ENCODE measurements at places on chromosomes 11 and 22.

GRCh38 chr11:40393511-40393910 lies 1065.9 kb downstream of the LRRC4C start:
- DNase-seq = no peak

DNA sequence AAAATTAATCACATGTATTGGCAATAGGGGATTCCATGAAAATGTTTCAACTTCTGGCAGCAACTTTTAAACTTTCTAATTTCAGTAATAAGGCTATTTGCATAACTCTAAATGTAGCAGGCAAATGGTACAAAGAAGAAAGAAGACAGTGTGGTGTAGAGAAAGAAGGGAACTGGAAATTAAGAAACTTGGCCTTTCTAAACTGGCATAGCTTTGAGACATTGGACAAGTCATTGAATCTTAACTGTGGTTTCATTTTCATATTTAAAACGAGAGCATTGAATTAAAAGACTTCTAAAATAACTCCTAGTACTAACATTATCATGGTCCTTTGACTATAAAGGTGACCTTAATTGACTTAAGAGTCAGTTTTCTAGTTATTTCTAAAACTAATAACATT lies 125.0 kb downstream of the UVRAG start:
- DNase-seq = no peak

- no peak for DNase-seq
Measured at GRCh38 chr22:30398685-30399680, 2.2 kb downstream of the SEC14L2 start.

DNA sequence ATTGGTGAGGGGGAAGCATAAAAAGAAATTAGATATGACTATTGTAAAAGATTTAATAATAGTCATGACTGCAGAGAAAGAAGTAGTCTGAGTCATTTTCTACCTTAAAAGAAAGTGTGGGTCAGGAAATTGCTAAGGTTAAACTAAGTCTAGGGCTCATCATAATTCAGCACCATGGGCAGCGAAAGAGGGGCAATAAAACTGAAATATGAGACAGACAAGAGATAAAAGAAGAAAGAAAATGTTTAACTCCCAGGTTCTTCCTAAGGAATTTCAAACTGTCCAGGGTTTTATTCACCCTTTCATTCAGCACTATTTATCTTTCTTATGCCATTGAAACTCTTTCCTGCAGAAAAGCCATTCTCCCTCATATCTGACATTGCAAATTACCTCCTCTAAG lies 114.4 kb upstream of the API5 start:
- no peak for DNase-seq

GRCh38 chr11:121554552-121554951 lies 101.8 kb upstream of the SORL1-AS1 start:
- DNase-seq = peak; percentile 39

- no peak for DNase-seq
Measured at GRCh38 chr22:50600538-50600937, at the start of gene MAPK8IP2. Gene MAPK8IP2 (plus strand): TSS chr22:50600793. CDS start chr22:50600819, 26 bp downstream.

GRCh38 chr11:132728026-132728425 lies 804.3 kb downstream of the OPCML start:
- no peak for DNase-seq

DNA sequence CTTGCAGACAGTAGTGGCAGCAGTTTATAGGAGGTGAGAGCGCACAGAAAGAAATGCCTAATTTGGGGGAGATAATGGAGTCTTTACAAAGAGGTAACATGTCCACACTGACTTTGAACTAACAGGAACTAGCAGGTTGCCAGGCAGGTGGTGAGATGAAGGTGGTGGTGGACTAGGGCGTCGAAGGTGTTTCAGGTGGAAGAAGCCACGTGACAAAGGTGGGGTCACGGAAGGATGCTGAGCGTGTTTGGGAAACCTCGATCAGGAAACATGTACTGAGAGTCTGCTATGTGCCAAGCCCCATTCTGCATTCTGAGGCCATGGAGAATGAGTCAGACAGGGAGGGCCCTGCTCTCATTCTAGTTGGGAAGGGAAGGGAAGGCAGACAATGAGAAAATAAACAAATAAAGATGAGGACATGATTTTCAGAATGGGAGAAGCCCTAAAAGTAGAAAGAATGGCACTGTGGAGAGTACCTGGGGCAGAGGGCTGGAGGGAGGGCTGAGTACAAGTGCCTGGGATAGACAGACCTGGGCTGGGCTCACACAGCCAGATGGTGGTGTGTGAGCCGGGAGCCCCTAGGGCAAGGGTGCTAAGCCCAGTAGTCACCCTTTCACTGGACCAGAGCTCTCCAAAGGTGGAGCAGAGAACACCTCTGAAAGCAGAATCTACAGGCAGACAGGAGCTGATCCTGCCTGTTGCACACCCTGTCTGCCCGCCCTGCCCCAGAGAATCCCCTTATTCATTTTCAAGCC lies 16.2 kb upstream of the NNMT start:
- no peak for DNase-seq

- DNase-seq = no peak
Measured at GRCh38 chr22:27045103-27045947, 387.9 kb downstream of the MIAT start.

GRCh38 chr22:19361501-19362103 lies 69.9 kb downstream of the HIRA start:
- no peak for DNase-seq

- no peak for DNase-seq
Measured at GRCh38 chr22:41491374-41492100, 22.6 kb downstream of the ACO2 start.

DNA sequence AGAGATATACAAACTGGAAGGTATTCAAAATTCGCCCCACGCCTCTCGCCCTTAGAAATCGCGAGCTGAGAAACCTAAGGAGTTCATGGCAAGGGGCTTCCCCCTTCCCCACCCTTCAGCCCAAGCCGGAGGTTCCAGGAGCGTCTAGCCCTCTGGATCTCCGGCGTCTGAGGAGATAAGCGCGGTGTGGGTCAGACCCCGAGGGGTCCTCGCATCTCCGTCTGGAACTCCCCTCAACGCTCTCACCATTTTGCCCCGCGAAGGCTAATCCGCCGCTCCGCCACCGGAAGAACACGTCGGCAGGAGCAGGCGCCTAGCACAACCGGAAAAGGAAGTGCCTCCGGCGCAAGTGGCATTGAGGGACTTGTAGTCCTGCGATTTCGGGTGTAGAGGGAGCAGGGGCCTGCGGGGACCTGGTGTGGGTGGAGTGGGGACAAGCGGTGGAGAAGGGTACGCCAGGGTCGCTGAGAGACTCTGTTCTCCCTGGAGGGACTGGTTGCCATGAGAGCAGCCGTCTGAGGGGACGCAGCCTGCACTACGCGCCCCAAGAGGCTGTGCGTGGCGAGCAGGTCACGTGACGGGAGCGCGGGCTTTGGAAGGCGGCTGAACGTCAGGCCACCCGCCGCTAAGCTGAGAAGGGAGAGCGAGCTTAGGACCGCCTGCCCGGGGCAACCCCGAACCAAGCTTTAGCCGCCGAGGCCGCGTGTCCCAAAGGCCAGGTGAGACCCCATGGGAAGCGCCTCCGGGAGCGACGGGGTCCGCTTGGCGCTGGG lies at the start of the genes FEN1 and TMEM258:
TSS of gene FEN1 (plus strand) at position 602 of the 773 bp plus-strand sequence. CDS start 2,451 bp downstream, outside the sequence.
TSS of gene TMEM258 (minus strand) at position 290 of the 773 bp plus-strand sequence. CDS start at position 249, 41 bp downstream.
- DNase-seq = peak; percentile 92

GRCh38 chr11:4695442-4695841 lies 2.2 kb downstream of the OR51E2 start:
- no peak for DNase-seq

GRCh38 chr11:71119656-71120269 lies 132.6 kb downstream of the SHANK2 start:
- peak; percentile 26 for DNase-seq

DNA sequence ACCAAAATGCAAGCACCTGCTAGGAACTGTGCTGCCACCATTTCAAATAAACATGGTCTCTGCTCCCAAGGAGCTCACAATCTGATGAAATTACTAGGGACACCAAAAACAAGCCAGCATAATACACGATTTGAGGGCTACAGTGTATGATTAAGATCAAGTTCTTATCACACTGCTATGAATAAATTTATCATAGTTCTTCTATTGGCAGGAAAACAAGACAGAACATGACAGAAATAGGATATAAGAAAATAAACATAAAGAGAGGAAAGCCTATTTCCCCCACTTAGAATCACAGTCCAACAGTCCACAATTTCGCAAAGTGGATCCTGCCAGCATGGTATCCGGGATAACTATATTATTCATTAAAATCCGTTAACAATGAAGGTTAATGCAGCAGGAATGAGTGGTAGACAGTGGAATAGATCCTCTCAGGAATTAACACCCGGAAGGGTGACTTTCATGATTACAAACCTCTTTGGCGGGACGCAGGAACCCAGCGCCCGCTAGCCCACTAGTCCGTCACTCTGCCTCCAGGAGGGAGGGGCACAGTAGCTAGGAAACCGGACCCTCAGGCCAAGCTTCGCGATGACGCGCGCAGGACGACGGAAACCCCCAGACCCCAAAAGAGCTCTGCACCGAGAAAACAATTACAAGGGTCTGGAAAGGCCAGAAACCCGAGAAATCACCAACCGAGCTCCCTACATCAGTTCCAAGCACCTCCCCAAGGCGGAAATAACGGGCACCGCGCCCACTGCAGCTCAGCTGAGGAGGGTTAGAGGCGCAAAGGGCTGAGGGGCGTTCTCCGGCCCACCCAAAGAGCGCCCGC lies 607 bp downstream of the CCDC82 start:
- DNase-seq = peak; percentile 76

GRCh38 chr22:31566484-31566883 lies 70.1 kb downstream of the SFI1 start:
- DNase-seq = no peak

DNA sequence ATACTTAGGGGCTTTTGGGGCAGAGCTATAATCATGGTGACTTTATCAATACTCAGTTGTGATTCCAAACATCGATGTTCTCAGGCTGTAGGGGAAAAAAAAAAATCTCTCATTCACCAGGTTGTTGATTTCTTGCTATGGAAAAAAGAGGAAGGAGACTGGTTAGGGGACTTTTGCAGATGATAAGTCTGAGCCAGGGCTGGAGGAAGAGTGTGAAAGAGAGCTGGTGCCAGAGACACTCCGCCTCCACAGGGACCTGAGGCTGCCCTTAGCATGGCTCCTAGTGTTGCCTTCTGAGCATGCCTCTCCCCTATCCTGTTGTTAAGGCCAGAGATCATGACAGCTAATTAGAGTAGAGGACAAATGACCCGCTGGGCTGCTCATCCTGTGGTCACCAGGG lies 16.9 kb downstream of the UPB1 start:
- DNase-seq = no peak

GRCh38 chr11:125720781-125721180 lies 25.3 kb upstream of the PATE1 start:
- DNase-seq = no peak

DNA sequence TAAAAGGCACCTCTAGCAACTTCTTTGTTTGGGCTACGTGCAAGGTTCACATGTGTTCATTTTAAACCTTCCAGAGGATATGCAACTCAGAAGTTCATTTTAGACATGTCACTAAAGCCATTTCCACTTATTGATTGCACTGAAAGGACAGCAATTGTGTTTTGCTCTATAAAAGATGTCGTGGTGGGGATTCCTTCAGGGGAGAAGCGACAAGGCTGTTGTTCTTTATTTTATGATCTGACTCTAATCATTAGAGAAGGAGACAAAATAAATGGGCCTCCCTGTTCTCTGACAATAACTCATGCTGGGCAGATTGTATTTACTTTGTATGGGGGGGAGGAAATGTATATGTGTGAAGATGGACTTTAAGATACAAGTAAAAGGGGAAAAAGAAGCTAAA lies 370.1 kb upstream of the ARHGAP42 start:
- DNase-seq = no peak

DNA sequence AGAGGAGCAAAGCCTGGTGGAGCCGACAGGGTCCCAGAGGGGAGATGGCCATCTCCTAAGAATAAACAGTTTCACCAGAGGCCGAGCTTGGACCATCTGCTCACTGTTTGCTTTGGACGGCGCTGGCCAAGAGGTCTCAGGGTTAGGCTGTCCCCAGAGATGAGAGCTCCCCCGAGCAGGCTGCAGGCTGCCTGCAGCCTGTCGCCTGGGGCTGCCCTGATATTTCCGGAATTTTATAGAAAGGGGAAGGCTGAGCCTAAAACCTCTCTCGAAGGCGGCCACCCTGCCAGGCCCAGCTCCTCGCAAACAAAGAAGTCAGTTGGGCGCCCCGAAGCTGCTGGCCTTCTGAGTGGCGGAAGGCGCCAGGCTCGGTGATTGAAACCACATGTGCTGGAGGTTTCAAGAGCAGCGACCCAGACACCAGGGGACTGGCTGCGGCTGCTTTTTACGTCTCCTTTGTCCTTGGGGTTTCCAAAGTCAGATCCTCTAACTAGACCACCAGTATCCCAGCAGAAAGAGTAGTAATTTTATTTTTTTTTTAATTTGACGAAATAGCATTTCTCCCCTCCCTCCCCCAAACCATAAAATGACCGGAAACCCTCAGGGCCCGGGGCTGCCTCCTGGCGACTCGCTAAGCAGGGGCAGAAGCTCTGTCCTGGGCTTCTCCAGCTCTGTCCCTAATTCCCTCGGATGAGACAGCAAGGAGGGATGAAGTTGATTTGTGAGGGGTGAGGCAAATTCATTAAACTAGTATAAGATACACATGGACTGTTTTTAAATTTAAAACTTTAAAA lies 57.4 kb downstream of the CLMP start:
- peak; percentile 83 for DNase-seq

- DNase-seq = no peak
Measured at GRCh38 chr22:38952281-38952993, 5.0 kb upstream of the APOBEC3A start.

DNA sequence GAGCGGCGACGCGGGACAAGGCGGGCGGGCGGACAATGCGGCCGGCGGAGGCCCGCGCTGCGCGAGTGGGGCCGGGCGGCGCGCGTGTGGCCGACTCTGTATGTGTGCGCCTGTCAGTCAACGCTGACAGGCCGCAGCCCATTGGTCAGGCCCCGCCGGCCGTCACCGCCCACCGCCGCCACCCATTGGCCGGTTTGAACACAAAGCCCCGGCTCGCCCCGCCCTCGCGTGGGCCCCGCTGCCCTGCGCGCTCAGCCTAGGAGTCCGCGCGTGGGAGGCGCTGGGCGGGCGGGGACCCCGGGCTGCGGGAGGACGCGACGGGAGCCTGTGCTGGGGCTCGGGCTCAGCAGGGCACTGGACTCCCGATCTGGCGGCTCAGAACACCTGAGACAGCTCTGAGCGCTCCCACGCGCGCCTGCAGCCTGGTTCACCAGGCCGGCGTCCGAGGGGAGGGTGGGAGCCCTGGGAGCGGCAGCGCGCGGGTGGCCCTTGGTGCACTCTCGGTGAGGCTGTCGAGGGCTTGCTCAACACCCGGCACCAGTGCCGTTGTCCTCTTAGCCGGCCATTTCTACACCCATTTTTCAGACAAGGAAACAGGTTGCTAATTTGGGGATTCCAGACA lies at the start of gene SUN2:
TSS of gene SUN2 (minus strand) at position 88 of the 622 bp plus-strand sequence. CDS start 3,370 bp downstream, outside the sequence.
- DNase-seq = peak; percentile 80

All from NCI-H1092 (cell line).